A549 treated with GW870086 at 1 μM for 4 hours (cell line): ENCODE measurements at places on chromosomes 7 and 10. TPM values are rescaled to one million over a fixed set of nuclear protein-coding genes. Genes with fewer than 3 reads are reported as not detected.

The NEUROD6 gene
- total RNA-seq: not detected in 5 replicates

The GBX1 gene
- 0.26 TPM in 1 of 5 replicates, not detected in the others for total RNA-seq

The SPDYE1 gene
- total RNA-seq: not detected in 5 replicates

The TMEM130 gene
- 0.27 to 0.57 TPM (median 0.31 TPM) in 5 replicates for total RNA-seq

The TMEM209 gene
- total RNA-seq: 13.4 to 17.6 TPM (median 13.7 TPM) in 5 replicates

The ATOH7 gene
- total RNA-seq: 0.17 to 0.34 TPM (median 0.18 TPM) in 5 replicates

The TDRD1 gene
- total RNA-seq: not detected in 5 replicates

The HILPDA gene
- 27.3 to 37.4 TPM (median 29.3 TPM) in 5 replicates for total RNA-seq

The MMD2 gene
- total RNA-seq: not detected in 5 replicates

The TMEM140 gene
- total RNA-seq: 0.90 to 1.2 TPM (median 1.1 TPM) in 5 replicates

The SFTPA1 gene
- not detected in 5 replicates for total RNA-seq

The TET1 gene
- 0.27 to 0.72 TPM (median 0.58 TPM) in 5 replicates for total RNA-seq

The AKR1C8 gene
- 0.14 to 0.31 TPM (median 0.17 TPM) in 4 of 5 replicates, not detected in the other for total RNA-seq

The GRM3 gene
- total RNA-seq: not detected in 5 replicates

The ITGB8 gene
- total RNA-seq: 0.89 to 1.5 TPM (median 1.3 TPM) in 5 replicates
